Right lung (tissue), 10 donors: ENCODE measurements at places on chromosomes 16 and 17. TPM values are rescaled to one million over a fixed set of nuclear protein-coding genes. Genes with fewer than 3 reads are reported as not detected.

- DNase-seq, result no peak
Measured at GRCh38 chr17:82890926-82891678, 51.3 kb upstream of the ZNF750 start.

- no peak for DNase-seq
Measured at GRCh38 chr17:2647957-2648356, 54.5 kb downstream of the PAFAH1B1 start.

DNA sequence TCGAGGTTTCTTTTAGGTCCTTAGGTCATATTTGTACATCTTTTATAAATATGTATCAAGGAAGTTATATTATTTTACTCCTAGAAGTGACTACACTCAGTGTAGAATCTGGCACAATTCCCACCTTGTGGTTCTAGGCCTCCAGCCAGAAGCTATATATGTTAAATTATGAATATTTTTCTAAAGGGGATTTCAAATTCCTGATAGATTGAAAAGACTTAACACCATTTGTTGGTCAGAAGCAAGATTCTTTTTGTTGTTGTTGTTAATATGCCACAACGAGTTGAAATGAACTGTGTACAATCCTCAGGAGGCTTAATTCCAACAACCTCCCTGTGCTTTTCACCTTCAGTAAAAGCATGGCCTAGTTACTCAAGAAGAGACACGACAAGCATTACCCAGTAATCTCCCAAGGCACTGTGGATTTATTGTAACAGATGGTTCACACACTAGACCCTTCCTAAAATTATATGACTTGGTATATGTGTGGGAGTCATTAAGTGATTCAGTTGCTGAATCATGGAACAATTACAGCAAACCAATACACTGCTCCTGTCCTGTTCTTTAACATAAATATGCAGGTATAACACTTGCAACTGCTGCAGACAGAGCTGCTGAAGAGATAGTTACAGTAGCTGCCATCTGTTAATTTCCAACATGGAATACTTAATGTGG is 964.4 kb upstream of the GOT2 start:
- DNase-seq, result no peak

DNA sequence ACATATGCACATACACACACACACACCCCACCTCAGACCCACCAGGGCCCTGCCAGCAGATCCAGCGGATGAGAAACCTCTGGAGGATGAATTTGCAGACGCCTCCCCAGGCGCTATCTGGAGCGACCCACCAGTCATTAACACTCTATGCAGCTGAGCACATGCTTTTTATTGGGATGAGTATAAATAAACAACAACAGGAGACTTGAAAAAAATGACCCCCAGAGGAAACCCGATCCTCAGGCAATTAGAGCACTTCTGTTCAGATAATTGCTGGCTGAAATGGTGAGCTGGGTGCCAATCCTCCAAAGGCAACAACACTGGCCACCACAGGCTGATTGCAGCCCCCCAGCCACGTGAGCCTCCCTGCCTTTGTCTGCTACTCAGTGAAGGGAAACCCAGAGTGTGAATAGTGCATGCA is 32.9 kb downstream of the DYNLRB2 start:
- DNase-seq, result no peak

GRCh38 chr16:57727610-57728009 is 8.0 kb upstream of the KATNB1 start:
- DNase-seq, result no peak

GRCh38 chr17:1975573-1975972 is 49.6 kb downstream of the RTN4RL1 start:
- no peak for DNase-seq

GRCh38 chr16:11218604-11218962 is 37.4 kb downstream of the SOCS1 start:
- no peak for DNase-seq

GRCh38 chr17:4609761-4610160 is 25.4 kb downstream of the SMTNL2 start:
- DNase-seq, result no peak

DNA sequence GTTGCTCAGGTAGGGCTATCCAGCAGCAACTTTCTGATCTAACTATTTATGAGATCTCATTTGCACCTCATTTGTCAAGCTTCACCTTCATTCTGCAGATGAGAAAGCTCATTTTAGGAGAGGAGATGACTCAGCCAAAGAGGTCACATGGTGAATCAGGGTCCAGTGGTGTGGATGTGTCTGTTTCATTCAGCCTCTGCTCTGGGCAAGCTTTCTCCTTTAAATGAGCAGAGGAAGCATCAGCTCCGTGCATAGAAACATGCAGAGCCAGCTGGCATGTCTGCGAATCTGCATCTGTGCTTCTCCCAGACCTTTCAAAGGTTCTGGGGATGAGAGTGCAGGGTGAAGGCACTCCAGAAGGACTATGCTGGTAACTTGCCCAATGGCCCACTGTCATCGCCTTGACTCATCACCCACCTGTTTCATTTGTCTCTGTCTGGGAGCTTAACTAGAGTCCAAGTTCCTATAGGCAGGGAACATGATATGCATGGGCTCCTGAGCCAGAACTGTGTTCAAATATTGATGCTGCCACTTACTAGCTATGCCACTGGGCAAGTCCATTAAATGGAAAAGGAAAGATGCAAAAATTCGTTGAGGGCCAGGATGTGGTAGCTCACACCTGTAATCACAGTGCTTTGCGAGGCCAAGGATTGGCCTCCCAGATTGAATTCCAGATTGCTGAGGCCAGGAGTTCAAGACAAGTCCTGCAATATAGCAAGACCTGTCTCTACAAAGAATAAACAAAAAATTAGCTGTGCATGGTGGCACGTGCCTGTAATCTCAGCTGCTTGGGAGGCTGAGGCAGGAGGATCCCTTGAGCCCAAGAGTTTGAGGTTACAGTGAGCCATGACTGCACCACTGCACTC is 67.1 kb upstream of the NLK start:
- DNase-seq, result no peak

- DNase-seq, result no peak
Measured at GRCh38 chr17:65389949-65390348, 171.5 kb downstream of the AXIN2 start.

DNA sequence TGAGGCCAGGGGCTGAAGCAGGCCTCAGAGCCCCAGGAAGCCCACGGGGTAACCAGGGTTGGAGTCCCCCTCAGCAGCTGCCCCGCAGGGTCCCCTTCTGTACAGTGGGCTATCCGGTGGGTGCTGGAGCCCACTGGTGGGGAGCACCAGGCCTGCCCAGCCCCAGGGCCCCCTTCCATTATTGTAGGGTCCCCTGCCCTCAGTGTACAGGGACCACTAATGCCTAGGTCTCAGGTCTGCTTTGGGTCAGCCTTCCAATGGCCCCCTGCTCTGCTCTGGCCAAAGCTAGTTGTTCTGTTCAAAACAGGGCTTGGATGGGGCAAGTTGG is 1.1 kb downstream of the ADAM11 start:
- no peak for DNase-seq

DNA sequence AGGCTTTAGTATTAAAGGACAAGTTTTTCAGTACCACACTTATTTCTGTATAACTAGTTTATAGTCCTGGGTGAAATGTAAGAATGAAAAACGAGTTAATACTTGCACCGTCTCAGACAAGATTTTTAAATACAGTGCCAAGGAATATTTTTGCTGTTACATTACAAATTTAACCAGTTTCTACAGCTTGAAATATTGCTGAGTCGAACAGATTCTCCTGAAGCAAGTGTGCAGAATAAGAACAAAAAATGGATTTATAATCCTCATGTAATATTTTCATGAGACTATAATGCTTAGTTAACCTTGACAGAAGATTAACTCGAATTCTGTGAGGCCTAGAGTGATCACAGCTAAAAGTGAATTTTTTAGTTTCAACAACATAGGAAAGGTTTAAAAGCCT is 3.1 kb downstream of the NETO2 start:
- no peak for DNase-seq

PYDC1 gene
- polyA plus RNA-seq, result not detected

NARF gene
- polyA plus RNA-seq, result 108 TPM

CCL16 gene
- polyA plus RNA-seq, result 0.84 TPM
